Osteocyte (in vitro differentiated cells): ENCODE measurements at places on chromosomes 4 and X. TPM values are rescaled to one million over a fixed set of nuclear protein-coding genes. Genes with fewer than 3 reads are reported as not detected.

DNA sequence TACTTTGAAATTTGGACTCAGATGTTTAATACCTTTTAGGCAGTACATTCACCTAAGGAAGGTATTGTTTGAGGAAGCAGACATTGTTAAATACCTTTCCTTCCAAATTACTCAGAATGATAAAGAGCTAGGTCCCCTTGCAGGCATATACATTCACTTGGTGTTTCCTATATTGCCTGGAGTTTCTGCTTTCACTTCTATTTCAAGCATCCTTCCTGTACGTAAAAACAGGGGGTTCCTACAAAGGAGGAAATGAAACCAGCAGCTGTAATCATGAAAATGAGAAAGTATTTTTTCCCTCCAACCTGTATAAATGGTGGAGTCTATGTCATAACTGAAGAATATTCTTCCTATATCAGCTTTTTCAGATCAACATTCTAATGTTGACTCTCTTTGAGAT, 90.4 kb upstream of the RASGEF1B start:
- no peak for DNase-seq
- H3K4me1 ChIP-seq: peaks cover 6% of the 10 kb centered on the region
- no peak overlapping the region for H3K4me3 ChIP-seq
- peaks cover 7% of the 10 kb centered on the region for H3K27me3 ChIP-seq

- H3K27me3 ChIP-seq: no peaks in the 10 kb centered on the region
- DNase-seq: no peak
- peaks cover 12% of the 10 kb centered on the region for H3K4me1 ChIP-seq
- no peak overlapping the region for H3K27ac ChIP-seq
- peaks cover 5% of the 10 kb centered on the region for H3K36me3 ChIP-seq
These were observed 1.6 kb downstream of the SLC35A2 start for GRCh38 chrX:48909703-48910294.

GRCh38 chr4:48483006-48483776, at the start of gene SLC10A4:
TSS of gene SLC10A4 (plus strand) at chr4:48483343. CDS start at chr4:48483562, 219 bp downstream.
- no peak for DNase-seq
- H3K27me3 ChIP-seq: peaks cover 58% of the 10 kb centered on the region
- no peaks in the 10 kb centered on the region for H3K36me3 ChIP-seq
- peak within 1 kb of the TSS; percentile 67 for H3K4me3 ChIP-seq

DNA sequence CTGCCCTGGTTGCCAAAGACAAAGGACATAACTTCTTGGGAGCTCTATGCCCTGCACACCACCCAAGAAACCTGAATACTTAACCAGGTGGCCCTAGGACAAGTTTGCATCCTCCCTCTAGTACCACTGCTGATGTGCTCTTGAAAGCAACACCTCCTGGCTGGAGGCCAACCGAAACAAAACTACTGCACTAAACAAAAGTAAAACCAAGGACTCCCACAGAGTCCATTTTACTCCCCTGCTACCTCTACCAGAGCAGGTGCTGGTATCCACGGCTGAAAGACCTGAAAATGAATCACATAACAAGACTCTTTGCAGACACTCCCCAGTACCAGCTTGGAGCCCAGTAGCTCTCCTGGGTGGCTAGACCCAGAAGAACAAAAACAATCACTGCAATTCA, 941.8 kb downstream of the RAPGEF2 start:
- H3K27me3 ChIP-seq: no peaks in the 10 kb centered on the region
- DNase-seq: no peak
- no peaks in the 10 kb centered on the region for H3K4me1 ChIP-seq
- no peaks in the 10 kb centered on the region for H3K36me3 ChIP-seq
- no peak overlapping the region for H3K4me3 ChIP-seq

GRCh38 chr4:180398564-180398963, 1844.6 kb upstream of the TENM3 start:
- H3K27ac ChIP-seq: no peak overlapping the region
- DNase-seq: no peak
- H3K4me1 ChIP-seq: no peaks in the 10 kb centered on the region
- no peak overlapping the region for H3K4me3 ChIP-seq
- H3K27me3 ChIP-seq: peaks cover 2% of the 10 kb centered on the region

- peak; percentile 0 for DNase-seq
- no peaks in the 10 kb centered on the region for H3K4me1 ChIP-seq
- no peak overlapping the region for H3K27ac ChIP-seq
- no peak overlapping the region for H3K4me3 ChIP-seq
These were observed 44.8 kb upstream of the FAM156A start for GRCh38 chrX:53003111-53003510.

- no peaks in the 10 kb centered on the region for H3K36me3 ChIP-seq
- DNase-seq: no peak
- no peaks in the 10 kb centered on the region for H3K4me1 ChIP-seq
- no peak overlapping the region for H3K4me3 ChIP-seq
These were observed 571.9 kb downstream of the SPOCK3 start for GRCh38 chr4:166662266-166662843.

CSAG1 gene
- not detected in 2 replicates for total RNA-seq

PPBP gene
- total RNA-seq: not detected in 2 replicates
